Amygdala (tissue), 56 donors: ENCODE measurements at places on chromosomes 7 and 10.

DNA sequence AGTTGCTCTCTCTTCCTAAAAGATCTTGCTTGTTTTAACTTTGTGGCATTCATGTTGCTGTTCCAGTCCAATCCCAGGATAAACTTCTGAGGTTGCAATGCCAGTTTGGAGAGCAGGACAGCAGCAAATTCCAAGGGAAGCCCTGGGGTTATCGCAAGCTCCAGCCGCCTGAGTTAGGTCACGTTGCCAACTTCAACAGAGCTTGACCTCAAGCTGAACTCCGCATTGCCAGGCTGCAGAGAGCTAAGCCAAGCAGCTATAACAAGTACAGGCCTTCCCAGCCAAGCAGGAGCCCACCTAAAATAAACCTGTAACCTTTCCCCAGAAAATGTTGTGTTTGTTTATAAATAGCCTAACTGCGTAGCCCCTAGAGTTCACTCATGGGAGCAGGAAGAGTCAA is 138.9 kb upstream of the LYZL1 start:
- DNase-seq = no peak

DNA sequence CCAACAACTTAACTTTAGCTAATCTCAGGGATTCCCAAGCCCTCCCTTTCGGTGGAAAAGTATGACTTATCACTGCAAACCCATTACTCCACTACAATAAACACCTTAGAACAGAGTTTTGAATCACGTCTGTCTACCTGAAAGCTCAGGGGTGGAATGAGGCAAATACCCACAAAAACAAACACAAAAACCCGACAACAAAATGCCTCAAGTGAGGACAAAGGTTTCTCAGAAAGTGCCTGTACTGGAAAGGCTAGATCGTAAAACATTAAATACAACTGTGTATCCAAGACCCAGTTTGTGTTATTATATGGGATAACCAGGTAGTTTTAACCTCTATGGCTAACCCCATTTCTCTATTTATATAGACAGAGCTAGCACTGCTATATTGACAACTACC is 26.0 kb downstream of the MKRN1 start:
- no peak for DNase-seq

DNA sequence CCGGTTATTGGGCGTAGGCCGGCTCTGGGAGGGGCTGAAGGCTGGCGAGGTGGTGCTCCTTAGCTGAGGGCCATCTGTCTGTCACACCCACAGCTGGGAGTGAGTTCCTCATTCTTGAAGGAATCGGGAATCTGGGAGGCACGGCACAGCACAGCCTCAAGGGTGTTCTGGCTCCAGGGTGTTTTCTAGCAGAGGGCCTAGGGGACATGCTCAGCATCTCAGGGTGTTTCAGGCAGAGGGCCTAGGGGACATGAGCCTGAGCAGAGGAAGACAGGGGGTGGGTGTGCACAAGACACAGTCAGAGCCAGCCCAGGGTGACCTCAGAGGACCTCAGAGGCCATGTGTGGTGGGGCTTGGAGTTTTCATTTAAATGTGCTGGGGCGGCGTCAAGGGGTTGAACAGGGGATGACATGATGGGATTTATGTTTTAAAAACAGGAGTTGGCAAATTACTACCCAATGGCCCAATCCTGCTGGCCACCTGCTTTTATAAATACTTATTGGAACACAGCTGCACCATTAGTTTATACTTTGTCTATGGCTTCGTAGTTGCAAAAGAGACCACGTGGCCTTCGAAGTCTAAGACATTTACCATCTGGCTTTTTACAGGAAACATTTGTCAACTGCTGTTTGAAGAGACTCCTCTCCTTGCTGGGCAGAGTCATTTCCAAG is 121.6 kb downstream of the PRKAG2 start:
- no peak for DNase-seq

DNA sequence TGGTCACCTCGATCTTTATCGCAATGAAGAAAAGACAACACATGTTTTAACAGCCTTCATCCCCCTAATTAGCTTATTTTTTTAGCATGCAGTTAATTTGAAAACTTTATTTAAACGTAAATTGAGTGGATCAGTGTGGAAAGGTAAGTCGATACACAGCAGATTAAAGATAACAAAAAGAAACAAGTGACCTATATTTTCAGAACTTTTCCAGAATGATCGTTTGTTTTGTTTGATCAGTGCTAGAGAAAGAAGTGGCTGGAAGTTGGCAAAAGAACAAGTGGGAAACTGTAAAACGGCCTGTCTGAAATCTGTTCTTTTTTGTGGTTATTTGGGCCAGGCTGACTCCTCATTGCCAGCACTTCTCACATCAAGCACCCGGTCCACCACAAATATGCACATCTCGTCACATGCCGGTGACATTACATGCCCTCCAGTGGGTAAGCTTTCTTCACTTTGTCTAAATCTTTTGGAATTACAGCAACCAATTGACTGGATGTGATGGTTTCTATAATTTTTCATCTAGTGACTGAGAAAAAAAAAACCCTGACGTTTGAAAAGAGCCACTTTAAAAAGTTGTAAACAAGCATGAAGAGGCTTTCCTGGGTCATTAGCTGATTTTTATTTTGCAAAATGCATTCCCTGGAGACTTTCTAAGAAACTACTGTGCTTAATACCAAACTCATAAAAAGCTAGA is 33.2 kb downstream of the C7orf33 start:
- no peak for DNase-seq

- no peak for DNase-seq
Measured at GRCh38 chr7:51665045-51665780, 348.6 kb upstream of the COBL start.

DNA sequence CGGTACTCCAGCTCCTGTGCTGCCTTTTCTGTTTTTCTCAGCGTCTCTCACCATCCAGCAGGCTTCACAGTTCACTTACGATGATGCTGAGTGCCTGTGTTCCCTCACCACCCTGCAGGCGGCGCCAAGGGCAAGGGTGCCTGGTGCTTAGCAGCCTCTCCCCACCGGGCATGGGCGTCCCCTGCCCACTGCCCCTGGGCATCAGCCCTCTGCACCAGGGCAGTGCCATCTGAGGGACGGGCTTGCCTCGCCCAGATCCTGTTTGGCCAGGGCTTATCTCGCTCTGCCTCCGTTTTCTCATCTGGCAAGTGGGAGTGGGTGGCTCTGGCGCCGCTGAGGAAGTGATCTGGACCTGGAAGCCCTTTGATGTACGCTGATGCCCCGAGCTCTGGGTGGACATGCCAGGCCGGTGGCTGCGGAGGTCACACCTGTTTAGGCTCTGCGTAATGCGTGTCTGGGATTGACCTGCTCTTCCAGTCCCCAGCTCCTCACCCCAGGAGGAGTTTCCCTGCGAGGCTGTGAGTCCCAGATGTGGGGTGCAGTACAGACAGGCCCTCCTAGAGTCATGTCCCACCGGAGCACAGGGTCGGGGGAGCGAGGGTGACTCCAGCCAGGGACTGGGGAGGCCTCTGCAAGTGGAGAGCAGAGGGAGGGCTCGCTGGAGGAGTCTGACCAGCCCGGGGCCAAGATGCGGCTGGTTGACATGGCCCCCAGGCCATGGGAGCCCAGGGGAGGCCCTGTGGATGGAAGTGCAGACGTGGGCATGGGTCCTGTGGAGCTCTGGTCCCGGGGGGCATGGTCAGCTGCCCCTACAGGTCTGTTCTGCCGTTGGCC is 11.8 kb downstream of the TTYH3 start:
- no peak for DNase-seq

- no peak for DNase-seq
Measured at GRCh38 chr10:37780536-37780935, 76.9 kb downstream of the ZNF248 start.
